ENCODE measurements at places on chromosomes 16 and 17.

DNA sequence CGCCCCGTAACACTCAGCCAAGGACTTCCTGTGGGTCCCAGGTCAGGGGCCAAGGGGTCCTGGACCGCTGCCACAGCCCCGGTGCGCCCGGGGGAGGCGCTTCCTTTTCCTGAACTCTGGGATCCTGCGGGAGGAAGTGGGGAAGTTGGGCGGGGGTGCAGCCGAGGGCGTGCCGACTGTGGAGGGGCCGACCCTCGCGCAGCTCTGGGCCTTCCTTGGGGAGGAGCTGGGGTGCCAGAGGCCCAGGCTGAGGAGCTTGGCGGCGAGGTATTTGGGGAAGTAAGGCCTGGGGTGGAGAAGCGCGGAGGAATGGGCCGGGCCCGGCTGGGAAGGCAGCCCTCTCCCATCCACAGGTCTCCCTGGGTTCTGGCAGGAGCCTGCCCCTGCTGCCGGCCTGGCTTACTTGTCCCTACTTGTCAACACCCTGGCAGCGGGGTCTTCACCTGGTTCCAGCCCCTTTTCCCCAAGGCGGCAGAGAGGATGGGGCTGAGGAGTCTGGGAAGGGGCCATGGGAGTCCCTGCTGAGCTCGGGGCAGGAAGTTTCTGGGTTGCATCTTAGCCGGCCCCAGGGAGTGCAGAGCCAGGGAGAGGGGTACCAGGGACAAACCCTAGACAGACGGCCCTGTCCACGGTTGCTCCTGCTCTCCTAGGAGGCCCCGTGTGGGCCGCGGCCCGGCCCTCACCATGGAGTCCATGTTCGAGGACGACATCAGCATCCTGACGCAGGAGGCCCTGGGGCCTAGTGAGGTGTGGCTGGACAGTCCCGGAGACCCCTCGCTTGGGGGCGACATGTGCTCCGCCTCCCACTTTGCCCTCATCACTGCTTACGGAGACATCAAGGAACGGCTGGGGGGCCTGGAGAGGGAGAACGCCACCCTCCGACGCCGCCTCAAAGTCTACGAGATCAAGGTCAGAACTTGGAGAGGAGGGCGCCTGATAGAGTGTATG lies 1.7 kb downstream of the TBKBP1 start:
- peak overlapping the region; percentile 93 for H3K4me3 ChIP-seq
- no peak for DNase-seq
- H3K36me3 ChIP-seq: no peaks in the 10 kb centered on the region
- peaks cover 3% of the 10 kb centered on the region for H3K4me1 ChIP-seq
- peak overlapping the region; percentile 93 for H3K27ac ChIP-seq

- H3K4me1 ChIP-seq: no peaks in the 10 kb centered on the region
- no peaks in the 10 kb centered on the region for H3K27me3 ChIP-seq
- no peak overlapping the region for H3K4me3 ChIP-seq
These were observed 9.3 kb downstream of the CTRB2 start for GRCh38 chr16:75197522-75198134.

- no peak for DNase-seq
- H3K27ac ChIP-seq: no peak overlapping the region
- no peak overlapping the region for H3K4me3 ChIP-seq
- no peaks in the 10 kb centered on the region for H3K4me1 ChIP-seq
These were observed 185.9 kb upstream of the HS3ST3A1 start for GRCh38 chr17:13787636-13788035.

- no peak for DNase-seq
- H3K4me1 ChIP-seq: no peaks in the 10 kb centered on the region
- no peak overlapping the region for H3K4me3 ChIP-seq
- no peaks in the 10 kb centered on the region for H3K36me3 ChIP-seq
- no peaks in the 10 kb centered on the region for H3K27me3 ChIP-seq
- H3K27ac ChIP-seq: no peak overlapping the region
These were observed 39.5 kb downstream of the CMIP start for GRCh38 chr16:81483970-81484595.
